Bronchus fibroblast of lung (primary cell): ENCODE measurements at places on chromosomes 3 and 15. TPM values are rescaled to one million over a fixed set of nuclear protein-coding genes. Genes with fewer than 3 reads are reported as not detected.

LRRIQ4 gene
- total RNA-seq: not detected in 2 replicates

GOLGA8G gene
- total RNA-seq: not detected in 2 replicates

KCNMB3 gene
- 0.34 and 0.89 TPM in 2 replicates for total RNA-seq

C3orf85 gene
- not detected in 2 replicates for total RNA-seq

GOLGA8O gene
- total RNA-seq: not detected in 2 replicates

ADAMTS9 gene
- total RNA-seq: 2.5 TPM in 2 replicates

APOD gene
- total RNA-seq: 0.74 and 1.0 TPM in 2 replicates

DLL4 gene
- total RNA-seq: under 0.01 and 0.15 TPM in 2 replicates

HESX1 gene
- 0.30 and 1.0 TPM in 2 replicates for total RNA-seq

BNC1 gene
- total RNA-seq: 7.1 and 8.5 TPM in 2 replicates

ASTE1 gene
- 3.4 and 4.8 TPM in 2 replicates for total RNA-seq

SERPINI1 gene
- 1.5 and 2.1 TPM in 2 replicates for total RNA-seq

NLGN1 gene
- 0.50 and 0.74 TPM in 2 replicates for total RNA-seq

VILL gene
- total RNA-seq: 4.9 and 5.0 TPM in 2 replicates

ANKRD34C gene
- total RNA-seq: not detected in 2 replicates

CCDC33 gene
- under 0.01 TPM in 1 of 2 replicates, not detected in the other for total RNA-seq

CCR1 gene
- not detected in 2 replicates for total RNA-seq

PAQR9 gene
- total RNA-seq: not detected in 2 replicates

SOX14 gene
- total RNA-seq: not detected in 2 replicates

SEMA3F gene
- 40.2 and 41.5 TPM in 2 replicates for total RNA-seq

TSEN2 gene
- total RNA-seq: 15.9 and 19.3 TPM in 2 replicates

SMCO1 gene
- total RNA-seq: 0.15 and 0.34 TPM in 2 replicates

LRIG1 gene
- 17.7 and 19.5 TPM in 2 replicates for total RNA-seq

CYFIP1 gene
- 61.2 and 71.1 TPM in 2 replicates for total RNA-seq

BCL6 gene
- 12.1 and 14.6 TPM in 2 replicates for total RNA-seq

TNNC1 gene
- 0.74 TPM in 1 of 2 replicates, not detected in the other for total RNA-seq

CFAP161 gene
- not detected in 2 replicates for total RNA-seq

H1-8 gene
- not detected in 2 replicates for total RNA-seq

GABRR3 gene
- not detected in 2 replicates for total RNA-seq

IMPG2 gene
- under 0.01 TPM in 2 replicates for total RNA-seq

PARP3 gene
- 11.4 and 12.5 TPM in 2 replicates for total RNA-seq
